Activated T-helper 2 cell treated with anti-CD3 and anti-CD28 coated beads, Interferon-gamma antibody, Interleukin-2, Interleukin-4, amounts not matched to agents 10 μg/mL and 5 μg/mL and 100 μg/mL, durations not matched to agents 14 hours and 24 hours and 36 hours (primary cell): ENCODE measurements at places on chromosomes 4 and X. TPM values are rescaled to one million over a fixed set of nuclear protein-coding genes. Genes with fewer than 3 reads are reported as not detected.

The CXCL8 gene
- 19.6 and 21.6 TPM in 2 replicates for total RNA-seq

The ADH1A gene
- not detected in 2 replicates for total RNA-seq

The PAGE1 gene
- total RNA-seq, result not detected in 2 replicates

The XAGE1A gene
- not detected in 2 replicates for total RNA-seq

The ARHGAP36 gene
- total RNA-seq, result not detected in 2 replicates

The APLN gene
- total RNA-seq, result 0.32 and 0.39 TPM in 2 replicates

The SRPX2 gene
- not detected in 2 replicates for total RNA-seq

DNA sequence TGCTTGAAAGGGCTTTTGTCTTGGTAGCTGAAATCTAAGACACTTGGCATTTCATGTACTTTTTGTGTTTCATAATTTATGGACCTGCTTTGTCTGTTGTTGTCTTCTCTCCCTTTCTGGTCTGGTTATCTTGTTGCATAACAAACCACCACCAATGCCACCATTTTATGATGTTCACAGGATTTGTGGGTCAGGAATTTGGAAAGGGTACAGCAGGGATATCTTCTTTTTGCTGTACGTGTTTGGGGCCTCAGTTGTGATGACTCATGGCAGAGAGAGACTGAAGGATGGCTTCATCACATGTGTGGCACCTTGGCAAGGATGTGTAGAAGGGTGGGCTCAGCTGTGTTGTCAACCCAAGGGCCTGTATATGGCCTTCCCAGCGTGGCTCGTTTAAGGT lies 35.2 kb downstream of the KDM6A start:
- peaks cover 27% of the 10 kb centered on the region for H3K4me1 ChIP-seq
- DNase-seq, result no peak
- peaks cover 25% of the 10 kb centered on the region for H3K36me3 ChIP-seq

- H3K4me3 ChIP-seq, result no peak overlapping the region
- no peaks in the 10 kb centered on the region for H3K4me1 ChIP-seq
- DNase-seq, result peak; percentile 12
These were observed 577 bp upstream of the GLRA2 start for GRCh38 chrX:14528629-14529289.

DNA sequence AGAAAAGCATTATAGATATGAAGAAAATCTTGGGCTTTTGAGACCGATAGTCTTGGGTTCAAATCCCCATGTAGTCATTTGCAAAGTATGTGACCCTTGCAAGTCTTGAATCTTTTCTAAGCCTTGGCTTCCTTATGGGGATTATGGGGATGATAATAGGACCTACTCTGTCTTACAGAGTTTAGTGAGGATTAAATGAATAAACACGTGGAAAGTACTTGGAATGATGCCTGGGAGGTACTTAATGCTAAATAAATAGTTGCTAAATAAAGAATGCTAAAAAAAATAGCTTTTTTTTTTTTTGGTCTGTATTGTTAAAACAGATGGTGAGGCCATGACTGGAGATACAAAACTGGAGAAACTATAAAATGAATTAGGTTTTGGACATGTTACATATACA lies 292.7 kb downstream of the GPAT3 start:
- no peaks in the 10 kb centered on the region for H3K27me3 ChIP-seq
- H3K4me3 ChIP-seq, result no peak overlapping the region
- H3K36me3 ChIP-seq, result no peaks in the 10 kb centered on the region
- H3K4me1 ChIP-seq, result no peaks in the 10 kb centered on the region
- no peak overlapping the region for H3K27ac ChIP-seq

DNA sequence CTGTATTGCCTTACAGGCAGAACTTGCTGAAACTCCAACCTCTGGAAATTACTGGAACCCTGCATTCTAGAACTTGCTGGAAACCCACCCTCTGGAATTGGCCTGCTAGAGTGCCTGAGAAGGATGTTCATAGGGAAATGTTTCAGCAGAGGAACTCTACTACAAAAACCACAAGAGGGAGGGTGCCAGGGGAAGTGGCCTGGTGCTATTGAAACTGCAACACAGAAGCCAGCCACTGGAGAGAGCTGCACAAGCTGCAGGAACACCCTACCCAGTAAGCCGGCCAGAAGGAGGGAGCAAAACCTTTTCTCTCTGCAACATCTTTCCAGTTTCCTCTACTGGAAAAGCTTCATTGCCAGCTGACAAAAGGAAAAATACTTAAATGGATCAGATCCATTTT lies 2.5 kb upstream of the BRWD3 start:
- peak; percentile 8 for DNase-seq
- H3K4me1 ChIP-seq, result peaks cover 12% of the 10 kb centered on the region
- H3K36me3 ChIP-seq, result peaks cover 4% of the 10 kb centered on the region
- H3K4me3 ChIP-seq, result no peak overlapping the region
- H3K27me3 ChIP-seq, result no peaks in the 10 kb centered on the region
- no peak overlapping the region for H3K27ac ChIP-seq

DNA sequence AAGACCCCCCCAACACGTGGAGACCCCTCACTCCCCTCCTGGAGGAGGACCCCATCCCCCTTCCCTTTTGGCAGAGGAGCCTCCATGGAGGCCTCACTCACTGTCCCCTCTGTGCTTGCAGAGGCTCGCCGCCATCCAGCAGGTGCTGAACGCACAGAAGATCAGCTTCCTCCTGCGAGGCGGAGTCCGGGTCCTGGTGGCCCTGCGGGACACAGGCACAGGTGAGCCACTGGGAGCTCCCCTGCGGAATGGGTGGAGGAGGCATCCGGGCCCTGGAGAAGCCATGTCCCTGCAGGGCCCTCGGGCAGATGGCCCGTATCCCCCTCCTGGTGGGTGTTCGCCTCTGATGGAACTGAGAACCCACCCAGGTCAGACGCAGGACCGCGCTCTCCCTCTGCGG lies 206.5 kb downstream of the AFAP1 start:
- no peaks in the 10 kb centered on the region for H3K27me3 ChIP-seq
- H3K36me3 ChIP-seq, result no peaks in the 10 kb centered on the region
- H3K27ac ChIP-seq, result no peak overlapping the region
- no peak overlapping the region for H3K4me3 ChIP-seq
- H3K4me1 ChIP-seq, result no peaks in the 10 kb centered on the region

DNA sequence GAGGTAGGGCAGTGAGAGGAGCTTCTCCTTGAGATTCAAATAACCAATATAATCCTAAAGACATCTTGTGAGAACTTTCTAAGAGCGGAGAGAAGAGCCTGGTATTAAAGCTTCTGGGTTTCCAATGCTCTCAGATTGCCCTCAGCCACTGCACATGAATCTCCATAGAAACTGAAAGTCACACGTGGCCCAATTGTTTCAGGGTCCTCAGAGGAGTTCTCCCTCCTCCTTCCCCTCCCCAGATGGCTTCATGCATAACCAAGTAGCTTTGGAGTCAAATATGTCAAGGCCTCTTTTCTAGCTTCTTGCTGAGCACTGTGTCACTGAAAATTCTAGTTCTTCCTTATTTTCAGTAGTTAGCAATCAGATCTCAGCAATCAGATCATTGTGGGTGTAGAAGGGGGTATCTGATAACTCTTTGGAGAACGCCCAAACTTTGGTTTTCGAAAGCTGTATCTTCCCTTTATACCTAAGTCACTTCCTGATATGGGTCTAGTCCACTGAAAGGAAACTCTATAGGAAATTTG lies 2.2 kb downstream of the BTK start:
- H3K4me1 ChIP-seq, result peaks cover 7% of the 10 kb centered on the region
- no peaks in the 10 kb centered on the region for H3K36me3 ChIP-seq
- no peak overlapping the region for H3K4me3 ChIP-seq
- H3K27me3 ChIP-seq, result no peaks in the 10 kb centered on the region
- H3K27ac ChIP-seq, result no peak overlapping the region

- no peak overlapping the region for H3K27ac ChIP-seq
- no peaks in the 10 kb centered on the region for H3K36me3 ChIP-seq
- no peaks in the 10 kb centered on the region for H3K27me3 ChIP-seq
- no peaks in the 10 kb centered on the region for H3K4me1 ChIP-seq
These were observed 403.9 kb downstream of the PCDH7 start for GRCh38 chr4:31124008-31124585.

DNA sequence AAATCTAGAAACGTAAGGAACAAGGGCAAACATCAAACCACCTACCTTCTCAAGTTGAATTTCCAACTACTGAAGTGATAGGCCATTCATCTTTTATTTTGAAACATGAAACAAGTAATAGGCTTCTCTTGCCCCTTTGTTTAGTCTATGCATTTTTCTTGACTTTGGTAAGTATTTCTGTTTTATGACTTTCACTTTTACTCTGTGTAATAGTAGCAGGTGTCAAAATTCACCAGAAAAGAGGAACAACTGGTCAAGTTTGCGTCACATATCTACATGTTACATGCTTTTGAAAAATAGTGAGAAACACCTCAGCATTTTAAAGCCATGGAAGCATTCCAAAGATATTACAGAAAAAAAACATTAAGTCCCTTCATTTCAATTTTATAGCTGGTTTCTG lies 157.1 kb upstream of the FTHL17 start:
- no peaks in the 10 kb centered on the region for H3K36me3 ChIP-seq
- H3K27me3 ChIP-seq, result peaks cover 2% of the 10 kb centered on the region
- H3K4me1 ChIP-seq, result no peaks in the 10 kb centered on the region
- H3K27ac ChIP-seq, result no peak overlapping the region

GRCh38 chrX:130561930-130562329 lies 160.1 kb downstream of the RBMX2 start:
- no peak for DNase-seq
- H3K27me3 ChIP-seq, result peaks cover 2% of the 10 kb centered on the region
- no peak overlapping the region for H3K4me3 ChIP-seq
- no peak overlapping the region for H3K27ac ChIP-seq
- no peaks in the 10 kb centered on the region for H3K4me1 ChIP-seq
- H3K36me3 ChIP-seq, result no peaks in the 10 kb centered on the region

- peaks cover 6% of the 10 kb centered on the region for H3K4me1 ChIP-seq
- no peak overlapping the region for H3K27ac ChIP-seq
- DNase-seq, result no peak
- H3K27me3 ChIP-seq, result peaks cover 6% of the 10 kb centered on the region
These were observed 36.7 kb downstream of the CLNK start for GRCh38 chr4:10647846-10648245.

DNA sequence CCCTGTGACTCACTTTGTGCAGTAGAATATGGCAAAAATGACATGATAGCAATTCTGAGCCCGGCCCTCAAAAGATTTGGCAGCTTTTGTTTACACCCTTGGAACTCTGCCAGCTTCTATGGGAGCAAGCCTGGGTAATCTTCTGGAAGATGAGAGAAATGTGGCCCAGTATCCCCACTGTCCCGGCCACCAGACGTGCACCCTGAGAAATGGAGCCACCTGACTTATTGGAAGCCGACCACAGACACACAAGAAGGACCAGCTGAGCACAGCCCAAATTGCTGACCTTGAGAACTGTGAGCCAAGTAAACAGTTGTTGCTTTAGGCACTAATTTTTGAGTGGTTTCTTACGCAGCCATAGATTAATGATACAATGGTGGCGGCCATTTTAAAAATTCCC lies 197.0 kb downstream of the STIM2 start:
- DNase-seq, result no peak
- no peak overlapping the region for H3K27ac ChIP-seq
- H3K4me3 ChIP-seq, result no peak overlapping the region
- H3K27me3 ChIP-seq, result peaks cover 6% of the 10 kb centered on the region
- H3K4me1 ChIP-seq, result no peaks in the 10 kb centered on the region

DNA sequence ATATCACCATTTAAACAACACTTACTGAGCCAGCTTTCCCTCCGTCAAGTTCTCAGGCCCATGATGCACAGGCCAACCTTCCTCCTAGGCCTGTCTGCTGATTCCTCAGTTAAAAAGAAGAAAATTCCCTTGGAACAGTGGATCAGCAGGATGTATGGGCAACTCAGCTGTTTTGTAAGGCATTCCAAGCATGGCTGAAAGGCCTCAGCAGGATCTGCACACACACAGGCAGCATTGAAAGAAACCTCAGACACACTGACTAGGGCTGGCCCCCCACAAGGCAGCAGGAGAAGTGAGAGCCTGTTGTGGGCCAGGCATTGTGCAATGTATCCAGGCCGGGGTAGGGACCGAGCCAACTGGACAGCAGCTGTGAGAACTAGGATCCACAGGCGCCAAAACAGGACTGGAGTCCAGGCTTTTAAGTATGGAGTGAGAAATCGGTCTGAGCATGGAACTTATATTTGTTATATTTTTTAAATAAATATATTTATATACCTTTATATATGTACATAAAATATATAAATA lies 171.4 kb downstream of the NWD2 start:
- no peaks in the 10 kb centered on the region for H3K36me3 ChIP-seq
- no peak for DNase-seq
- no peak overlapping the region for H3K4me3 ChIP-seq
- no peak overlapping the region for H3K27ac ChIP-seq
- no peaks in the 10 kb centered on the region for H3K4me1 ChIP-seq

DNA sequence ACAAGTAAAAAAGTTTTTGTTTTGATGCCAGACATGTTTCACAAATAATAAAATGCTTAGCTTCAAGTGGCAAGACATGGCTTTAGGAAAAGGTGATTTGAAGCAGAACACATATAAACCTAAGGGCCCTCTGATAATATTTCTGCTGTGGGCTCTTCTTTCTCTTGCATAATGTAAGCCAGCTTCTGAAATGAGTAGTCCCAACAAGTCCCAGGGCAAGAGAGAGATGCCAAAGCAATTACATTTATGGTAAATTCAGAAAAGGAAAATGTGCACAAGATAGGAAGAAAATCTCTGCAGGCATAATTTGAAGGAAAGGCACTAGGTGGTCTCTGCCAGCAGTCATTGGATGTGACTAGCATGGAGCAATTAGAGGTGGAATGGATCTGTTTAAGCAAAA lies 170.8 kb upstream of the GALNT7 start:
- no peaks in the 10 kb centered on the region for H3K36me3 ChIP-seq
- H3K27me3 ChIP-seq, result no peaks in the 10 kb centered on the region
- H3K4me1 ChIP-seq, result peaks cover 6% of the 10 kb centered on the region
- H3K4me3 ChIP-seq, result no peak overlapping the region
- no peak for DNase-seq
